Transverse colon (tissue), 4 donors: ENCODE measurements at places on chromosomes 4 and X. TPM values are rescaled to one million over a fixed set of nuclear protein-coding genes. Genes with fewer than 3 reads are reported as not detected.

ASB11 gene
- total RNA-seq: 0.32 TPM

CTSO gene
- 8.2 TPM for total RNA-seq

DNA sequence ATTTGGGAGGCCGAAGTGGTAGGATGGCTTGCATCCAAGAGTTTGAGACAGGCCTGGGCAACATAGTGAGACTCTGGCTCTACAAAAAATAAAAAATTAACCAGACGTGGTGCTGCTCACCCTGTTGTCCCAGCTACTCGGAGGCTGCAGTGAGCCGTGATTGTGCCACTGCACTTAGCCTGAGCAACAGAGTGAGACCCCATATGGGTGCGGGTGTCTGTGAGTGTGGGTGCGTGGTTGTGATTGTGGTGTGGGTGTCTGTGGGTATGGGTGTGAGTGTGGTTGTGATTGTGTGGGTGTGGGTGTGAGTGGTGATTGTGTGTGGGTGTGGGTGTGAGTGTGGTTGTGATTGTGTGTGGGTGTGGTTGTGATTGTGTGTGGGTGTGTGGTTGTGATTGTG, 114.6 kb downstream of the UBE2K start:
- no peaks in the 10 kb centered on the region for H3K4me1 ChIP-seq
- no peak overlapping the region for H3K27ac ChIP-seq
- no peak overlapping the region for H3K4me3 ChIP-seq

DNA sequence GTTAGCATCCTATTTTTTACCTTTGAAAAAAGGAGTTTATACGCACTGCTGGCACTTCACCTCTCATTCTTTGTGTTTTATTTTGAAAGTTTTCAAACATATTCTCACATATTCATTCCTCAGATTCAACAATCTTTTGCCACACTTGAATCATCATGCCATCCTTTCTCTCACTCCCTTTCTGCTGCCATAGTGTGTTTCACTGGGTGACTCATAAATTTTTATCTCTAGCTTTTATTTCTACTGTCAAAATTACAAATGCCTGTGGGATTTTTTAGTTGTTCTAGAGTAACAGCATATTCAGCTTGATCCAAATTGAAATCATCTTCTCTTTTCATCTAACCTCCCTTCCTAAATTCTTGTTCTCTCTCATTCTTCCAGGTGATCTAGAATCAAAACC, 28.0 kb downstream of the MFSD8 start:
- no peaks in the 10 kb centered on the region for H3K27me3 ChIP-seq
- H3K4me3 ChIP-seq: no peak overlapping the region
- H3K36me3 ChIP-seq: peaks cover 11% of the 10 kb centered on the region
- no peak for DNase-seq

GRCh38 chr4:87425711-87426110, 3.3 kb downstream of the NUDT9 start:
- H3K4me1 ChIP-seq: peaks cover 34% of the 10 kb centered on the region
- no peak overlapping the region for H3K4me3 ChIP-seq
- H3K27me3 ChIP-seq: no peaks in the 10 kb centered on the region
